HL-60 (cell line): ENCODE measurements at places on chromosomes 5 and 9.

- DNase-seq: no peak
Observed at GRCh38 chr5:6228257-6229250, 149.8 kb downstream of the MED10 start.

DNA sequence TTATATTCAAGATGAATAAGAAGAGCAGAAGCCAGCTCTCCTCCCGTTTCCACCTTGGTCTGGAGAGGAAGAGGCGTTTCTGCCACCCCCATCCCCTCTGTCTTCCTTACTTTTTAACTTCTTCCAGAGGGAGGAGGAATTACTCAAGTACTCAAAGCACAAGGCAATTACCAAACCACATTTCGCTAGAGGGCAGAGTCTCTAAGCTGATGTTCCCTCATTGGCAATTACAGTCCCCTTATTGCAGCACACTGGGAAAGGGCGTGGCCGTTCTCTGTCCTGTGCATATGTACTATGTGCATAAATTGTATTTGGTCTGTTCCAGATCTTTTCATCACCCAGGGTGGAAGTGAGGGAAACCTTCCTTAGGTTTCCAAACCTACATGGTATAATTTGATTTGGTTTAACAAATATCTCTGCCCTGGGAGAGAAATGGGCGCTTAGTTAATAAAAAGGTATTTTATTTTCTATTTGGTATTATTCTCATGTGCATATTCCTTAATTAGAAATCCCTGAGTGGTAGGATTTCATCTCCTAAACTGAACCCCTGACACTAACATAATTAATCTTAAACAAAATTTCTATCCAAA, 29.8 kb upstream of the ALDOB start:
- peak; percentile 55 for DNase-seq

DNA sequence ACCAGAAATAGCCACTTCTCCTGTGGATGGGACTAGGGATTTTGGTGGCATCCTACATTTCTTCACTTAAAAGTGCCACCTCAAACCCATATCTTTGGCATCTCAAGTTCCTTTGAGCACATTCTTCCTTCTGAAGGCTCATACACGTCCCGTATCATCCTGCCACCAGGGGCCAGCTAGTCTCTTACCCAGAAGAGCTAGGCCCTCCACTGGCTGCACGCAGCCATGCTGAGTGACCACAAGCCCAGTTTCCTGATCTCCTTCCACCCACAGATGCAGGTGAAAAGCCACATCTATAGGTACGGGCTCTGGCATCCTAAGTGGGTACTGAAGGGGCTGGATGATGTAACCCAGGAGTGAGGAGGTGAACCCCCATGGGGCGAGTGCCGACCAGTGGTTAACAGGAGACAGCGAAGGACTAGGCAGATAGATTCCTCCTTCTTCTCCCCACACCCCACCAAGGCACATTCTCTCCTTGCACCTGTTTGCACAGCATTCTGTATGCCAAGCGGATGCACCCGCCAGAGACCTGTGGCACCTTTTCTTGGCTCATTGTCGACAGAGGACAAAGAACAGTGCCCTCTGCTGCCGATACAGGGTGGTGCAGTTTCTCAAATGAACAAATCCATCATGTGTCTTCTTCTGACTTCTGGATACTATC, 14.4 kb upstream of the SCGB3A1 start:
- peak; percentile 16 for DNase-seq

- no peak for DNase-seq
Observed at GRCh38 chr9:12681620-12682019, 11.6 kb upstream of the TYRP1 start.
